ENCODE measurements at places on chromosomes 6 and 20. TPM values are rescaled to one million over a fixed set of nuclear protein-coding genes. Genes with fewer than 3 reads are reported as not detected.

- peak; percentile 90 for DNase-seq
Measured at GRCh38 chr20:45959126-45959525, 12.9 kb downstream of the ZNF335 start.

GRCh38 chr6:159513914-159514313 lies 179.1 kb downstream of the SOD2 start:
- no peak for DNase-seq

DNA sequence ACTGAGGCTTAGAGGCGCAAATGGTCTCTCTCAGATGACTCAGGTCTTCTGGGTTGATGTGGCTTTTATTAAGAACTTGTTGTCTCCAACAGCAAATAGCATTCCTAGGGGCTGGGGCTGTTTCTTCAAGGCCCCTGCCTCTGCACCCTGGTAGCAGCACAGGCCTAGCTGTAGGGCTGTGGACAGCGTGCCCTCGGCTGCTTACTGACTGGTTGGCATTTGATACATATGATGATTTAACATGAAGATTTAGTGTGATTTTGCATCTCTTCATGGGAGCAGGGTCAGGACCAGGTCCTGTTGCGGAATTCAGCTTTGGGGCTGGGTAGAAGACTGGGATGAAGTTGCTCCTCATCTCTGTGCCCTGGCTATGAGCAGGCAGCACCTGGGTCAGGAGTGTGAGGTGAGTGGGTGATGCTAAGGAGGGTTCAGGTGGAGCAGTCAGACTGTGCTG lies 24.3 kb upstream of the IER3 start:
- DNase-seq, result no peak

DNA sequence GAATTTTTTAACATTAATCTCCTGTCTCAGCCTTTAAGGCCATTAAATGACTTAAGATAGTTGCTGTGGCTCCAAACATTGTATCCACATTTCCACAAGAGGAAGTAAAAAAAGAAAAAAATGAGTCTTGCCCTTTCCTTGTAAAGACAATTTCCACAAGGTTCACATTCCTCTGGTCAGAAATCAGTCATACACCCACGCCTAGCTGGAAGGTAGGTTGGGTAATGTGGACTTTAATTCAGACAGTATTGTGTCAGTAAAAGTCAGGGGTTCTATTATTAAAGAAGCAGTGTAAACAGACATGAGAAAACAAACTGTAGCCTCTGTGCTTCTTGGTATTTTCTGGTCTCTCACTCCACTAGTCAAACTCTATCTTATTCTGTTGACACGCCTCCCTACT lies 682.0 kb downstream of the GRIK2 start:
- DNase-seq, result no peak

RGS17 gene
- total RNA-seq, result 2.2 TPM

PNLDC1 gene
- not detected for total RNA-seq

GNAS-AS1 gene
- total RNA-seq, result 1.1 TPM

Data from chondrocyte (in vitro differentiated cells).